Small intestine (tissue), 16 donors: ENCODE measurements at places on chromosomes 2 and 18. TPM values are rescaled to one million over a fixed set of nuclear protein-coding genes. Genes with fewer than 3 reads are reported as not detected.

PDE11A gene
- polyA plus RNA-seq = 0.27 TPM

TCF23 gene
- not detected for polyA plus RNA-seq

MALL gene
- 153 TPM for polyA plus RNA-seq

HOXD3 gene
- 0.98 TPM for polyA plus RNA-seq

CNRIP1 gene
- 9.2 TPM for polyA plus RNA-seq

GYPC gene
- polyA plus RNA-seq = 14.5 TPM

UGT1A4 gene
- polyA plus RNA-seq = 7.3 TPM

TEX44 gene
- polyA plus RNA-seq = not detected

RUFY4 gene
- 0.24 TPM for polyA plus RNA-seq

TRABD2A gene
- polyA plus RNA-seq = 35.5 TPM

C2orf15 gene
- polyA plus RNA-seq = 10.0 TPM

ALPI gene
- polyA plus RNA-seq = 57.3 TPM

AKAIN1 gene
- 0.22 TPM for polyA plus RNA-seq

TOGARAM2 gene
- 0.66 TPM for polyA plus RNA-seq

DQX1 gene
- polyA plus RNA-seq = 15.8 TPM

MYL12A gene
- polyA plus RNA-seq = 708 TPM

MYO7B gene
- 617 TPM for polyA plus RNA-seq

SPEG gene
- 6.0 TPM for polyA plus RNA-seq

STPG4 gene
- not detected for polyA plus RNA-seq

DNAH6 gene
- polyA plus RNA-seq = 0.24 TPM

ANKZF1 gene
- polyA plus RNA-seq = 33.8 TPM

GCG gene
- polyA plus RNA-seq = 12.7 TPM

NDC80 gene
- 0.89 TPM for polyA plus RNA-seq

IL36A gene
- polyA plus RNA-seq = not detected

REG1B gene
- 3,920 TPM for polyA plus RNA-seq

RAPGEF4 gene
- polyA plus RNA-seq = 7.2 TPM

CKAP2L gene
- not detected for polyA plus RNA-seq

CFAP221 gene
- 19.4 TPM for polyA plus RNA-seq
